ENCODE measurements at places on chromosomes 1 and 21.
A peak's percentile ranks its signal among the peaks of the same experiment; 100 is the strongest.

- DNase-seq: no peak
Observed at GRCh38 chr1:201140235-201140940, 13.4 kb upstream of the ASCL5 start.

DNA sequence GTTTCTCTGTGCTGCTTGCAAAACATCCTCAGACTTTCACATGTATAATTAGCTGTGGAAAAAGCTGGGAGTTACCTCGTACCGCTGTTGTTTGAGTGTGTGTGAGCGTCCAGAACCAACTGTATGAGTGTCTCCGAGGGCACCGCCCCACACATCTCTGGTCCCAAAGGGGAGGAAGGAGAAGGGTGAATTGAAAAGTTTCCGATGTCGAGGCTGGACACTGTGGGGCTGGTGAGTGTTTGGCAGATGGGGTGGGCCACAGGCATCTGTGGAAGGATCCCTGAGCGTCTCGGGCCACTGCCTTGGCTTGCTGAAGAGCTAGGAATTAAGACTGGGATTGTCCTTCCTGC lies 1.2 kb downstream of the ATP2B4 start:
- no peak for DNase-seq

- DNase-seq: no peak
Observed at GRCh38 chr1:32062867-32063230, 9.9 kb upstream of the TMEM39B start.

- DNase-seq: no peak
Observed at GRCh38 chr1:207849646-207850045, 61.3 kb downstream of the CD34 start.

- peak; percentile 87 for DNase-seq
Observed at GRCh38 chr1:94819945-94820746, at the start of gene SLC44A3. SLC44A3 (plus strand) TSS chr1:94820357; CDS start chr1:94820452, 95 bp downstream.

GRCh38 chr1:9253453-9254105 lies 19.0 kb downstream of the H6PD start:
- DNase-seq: no peak

DNA sequence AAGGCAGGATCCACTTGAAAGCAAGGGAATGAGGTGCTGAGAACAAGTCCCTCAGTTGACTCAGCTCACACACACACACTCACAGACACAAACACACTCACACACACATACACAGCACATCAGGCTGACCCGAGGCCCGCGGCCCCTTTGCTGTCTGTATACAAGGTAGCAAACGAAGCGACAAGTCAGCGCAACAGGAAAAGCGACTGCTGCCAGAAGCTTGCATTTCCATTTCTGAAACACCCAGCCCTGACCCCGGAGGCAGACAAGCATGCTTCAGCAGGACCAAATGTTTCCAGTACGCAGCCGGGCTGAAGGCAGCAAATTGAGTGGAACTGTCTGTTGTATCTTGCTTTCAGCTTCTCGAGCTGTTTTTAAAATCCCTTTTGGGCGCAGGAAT lies 501.6 kb downstream of the NPHP4 start:
- DNase-seq: no peak

GRCh38 chr21:44300262-44300959 lies 558 bp downstream of the PFKL start:
- no peak for DNase-seq

DNA sequence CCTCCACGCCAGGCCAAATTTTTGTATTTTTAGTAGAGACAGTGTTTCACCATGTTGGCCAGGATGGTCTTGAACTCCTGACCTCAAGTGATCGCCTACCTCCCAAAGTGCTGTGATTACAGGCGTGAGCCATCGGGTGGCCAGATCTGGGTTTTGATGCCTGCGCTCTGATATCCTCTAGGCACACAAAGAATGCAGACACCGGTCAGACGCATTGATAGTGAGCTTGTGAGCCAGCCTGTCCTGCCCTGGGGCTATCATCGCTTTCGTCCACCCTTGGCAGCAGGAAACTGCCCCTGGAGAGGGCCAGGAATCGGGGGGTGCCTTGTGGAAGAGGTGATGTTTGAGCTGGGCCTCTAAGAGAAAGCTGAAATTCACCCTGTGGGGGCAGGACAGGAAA lies 4.0 kb downstream of the FBLIM1 start:
- DNase-seq: peak; percentile 64

- DNase-seq: peak; percentile 80
Observed at GRCh38 chr1:167629681-167630567, at the start of gene RCSD1. RCSD1 (plus strand) TSS chr1:167630232; CDS start chr1:167630424, 192 bp downstream.

DNA sequence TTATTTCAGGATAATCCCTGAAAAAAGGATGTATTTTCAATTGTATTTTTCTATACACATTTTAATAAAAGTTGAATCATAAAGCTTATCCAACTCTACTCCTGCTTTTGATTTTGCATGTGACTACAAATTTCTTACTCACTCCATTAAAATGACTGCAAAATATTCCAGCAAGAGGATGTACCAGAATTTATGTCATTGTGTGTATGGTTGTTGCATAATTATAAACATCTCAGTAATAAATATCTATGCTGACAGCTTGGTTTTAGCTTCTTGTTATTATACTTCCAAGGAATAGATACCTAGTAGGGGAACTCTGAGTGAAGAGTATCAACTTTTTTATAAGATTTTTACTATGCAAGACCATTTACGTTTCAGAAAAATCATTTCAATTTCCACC lies 463.2 kb upstream of the RUNX1 start:
- DNase-seq: no peak

DNA sequence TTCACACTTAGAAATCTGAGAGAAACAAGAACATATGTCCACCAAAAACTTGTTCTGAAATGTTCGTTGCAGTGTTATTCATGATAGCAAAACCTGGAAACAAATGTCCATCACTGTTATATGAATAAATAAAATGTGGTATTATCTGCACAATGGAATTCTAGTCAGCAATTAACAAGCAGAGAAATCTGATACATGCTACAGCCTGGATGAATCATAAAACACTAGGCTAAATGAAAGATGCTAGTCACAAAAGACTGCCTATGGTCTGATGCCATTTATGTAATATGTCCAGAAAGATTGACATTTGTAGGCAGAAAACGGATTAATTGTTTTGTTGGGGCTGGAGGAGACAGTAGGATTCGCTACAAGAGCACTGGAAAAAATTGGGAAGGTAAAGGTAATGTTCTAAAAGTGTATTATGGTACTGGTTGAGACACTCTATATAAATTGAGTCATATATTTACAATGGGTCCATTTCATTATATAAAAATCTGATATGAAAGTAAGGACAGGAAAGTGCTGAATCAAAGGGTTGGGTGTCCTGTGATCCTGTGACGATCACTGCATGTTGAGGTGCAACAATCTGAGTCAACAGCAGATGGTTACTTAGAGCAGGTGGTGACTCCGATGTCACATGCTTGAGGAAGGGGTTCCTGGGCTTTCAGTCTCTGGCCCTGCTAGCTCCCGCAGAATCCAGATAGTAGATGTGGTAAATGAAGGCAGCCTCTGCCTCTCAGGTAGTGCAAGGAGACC lies 102.1 kb upstream of the NBPF4 start:
- DNase-seq: peak; percentile 4

GRCh38 chr1:206925106-206925736 lies 3.5 kb upstream of the FCMR start:
- DNase-seq: peak; percentile 62

DNA sequence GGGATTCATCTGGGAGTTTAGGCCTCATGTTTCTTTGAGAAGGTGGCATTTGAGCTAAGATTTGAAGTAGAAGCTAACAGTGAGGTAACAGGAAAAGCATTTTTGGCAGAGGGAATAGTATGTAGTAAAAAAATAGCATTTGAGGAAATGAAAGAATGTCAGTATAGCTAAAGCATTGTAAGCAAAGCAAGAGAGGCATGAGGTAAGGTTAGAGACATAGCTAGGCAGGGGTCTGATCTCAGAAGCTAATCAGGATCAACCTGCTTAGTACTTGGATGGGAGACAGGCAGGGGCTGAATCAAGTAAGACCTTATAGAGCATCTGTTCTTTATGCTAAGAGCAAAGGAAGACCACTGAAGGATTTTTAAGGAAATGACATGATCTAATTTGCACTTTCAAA lies 4.0 kb downstream of the POLR3C start:
- DNase-seq: no peak

- no peak for DNase-seq
Observed at GRCh38 chr1:168665975-168666374, 63.0 kb downstream of the DPT start.

DNA sequence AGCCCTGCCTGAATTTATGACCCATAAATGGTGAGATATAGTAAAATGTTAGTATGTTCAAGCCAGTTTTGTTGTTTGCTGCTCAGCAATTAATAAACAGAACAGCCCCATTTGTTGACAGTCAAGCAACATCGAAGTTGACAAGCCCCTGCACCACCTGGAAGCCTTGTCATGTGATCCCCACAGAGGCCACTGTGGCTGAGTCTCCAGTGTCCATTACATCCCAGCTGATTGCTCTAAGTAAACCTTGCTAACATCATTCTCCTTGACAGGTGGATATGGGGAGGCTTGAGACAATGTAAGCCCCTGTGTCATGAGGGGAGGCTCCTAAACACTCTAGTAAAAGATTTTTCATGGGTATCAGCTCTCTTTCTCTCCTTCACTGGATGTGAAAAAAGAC lies 17.5 kb upstream of the TACSTD2 start:
- DNase-seq: no peak

GRCh38 chr1:224726441-224727182 lies 110.5 kb downstream of the CNIH3 start:
- DNase-seq: no peak

- no peak for DNase-seq
Observed at GRCh38 chr1:87508247-87508787, 179.6 kb downstream of the LMO4 start.

DNA sequence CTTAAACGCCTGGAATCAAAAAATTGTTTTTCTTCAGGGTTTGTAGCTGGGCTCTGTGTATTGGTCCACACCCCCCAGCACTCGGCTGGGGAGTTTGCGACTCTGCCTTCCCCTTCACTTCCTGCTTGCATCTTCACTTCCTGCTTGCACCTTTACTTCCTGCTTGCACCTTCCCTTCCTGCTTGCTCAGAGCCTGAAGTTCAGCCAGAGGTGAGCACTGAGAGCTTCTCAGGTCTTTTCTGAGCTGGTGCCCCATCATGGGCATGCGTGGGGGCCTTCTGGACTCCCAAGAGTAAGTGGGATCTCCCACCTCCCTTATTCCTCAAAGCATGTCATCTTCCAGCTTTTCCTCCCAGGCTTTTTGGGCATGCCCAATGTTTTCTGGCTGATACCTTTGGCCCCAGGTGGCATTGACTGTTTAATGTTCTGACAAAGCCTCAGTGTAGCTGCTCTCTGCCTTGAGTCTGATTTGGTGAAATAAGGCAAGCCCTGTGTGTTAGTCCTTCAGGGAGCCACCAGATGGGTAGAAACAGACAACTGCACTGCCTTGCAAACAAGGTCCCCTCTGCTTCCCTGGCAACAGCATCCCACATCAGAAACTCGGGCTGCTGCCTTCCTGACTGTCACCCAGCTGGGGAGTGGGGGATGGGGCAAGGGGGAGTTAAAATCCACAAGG lies 3.5 kb downstream of the KRTAP10-2 start:
- peak; percentile 43 for DNase-seq

DNA sequence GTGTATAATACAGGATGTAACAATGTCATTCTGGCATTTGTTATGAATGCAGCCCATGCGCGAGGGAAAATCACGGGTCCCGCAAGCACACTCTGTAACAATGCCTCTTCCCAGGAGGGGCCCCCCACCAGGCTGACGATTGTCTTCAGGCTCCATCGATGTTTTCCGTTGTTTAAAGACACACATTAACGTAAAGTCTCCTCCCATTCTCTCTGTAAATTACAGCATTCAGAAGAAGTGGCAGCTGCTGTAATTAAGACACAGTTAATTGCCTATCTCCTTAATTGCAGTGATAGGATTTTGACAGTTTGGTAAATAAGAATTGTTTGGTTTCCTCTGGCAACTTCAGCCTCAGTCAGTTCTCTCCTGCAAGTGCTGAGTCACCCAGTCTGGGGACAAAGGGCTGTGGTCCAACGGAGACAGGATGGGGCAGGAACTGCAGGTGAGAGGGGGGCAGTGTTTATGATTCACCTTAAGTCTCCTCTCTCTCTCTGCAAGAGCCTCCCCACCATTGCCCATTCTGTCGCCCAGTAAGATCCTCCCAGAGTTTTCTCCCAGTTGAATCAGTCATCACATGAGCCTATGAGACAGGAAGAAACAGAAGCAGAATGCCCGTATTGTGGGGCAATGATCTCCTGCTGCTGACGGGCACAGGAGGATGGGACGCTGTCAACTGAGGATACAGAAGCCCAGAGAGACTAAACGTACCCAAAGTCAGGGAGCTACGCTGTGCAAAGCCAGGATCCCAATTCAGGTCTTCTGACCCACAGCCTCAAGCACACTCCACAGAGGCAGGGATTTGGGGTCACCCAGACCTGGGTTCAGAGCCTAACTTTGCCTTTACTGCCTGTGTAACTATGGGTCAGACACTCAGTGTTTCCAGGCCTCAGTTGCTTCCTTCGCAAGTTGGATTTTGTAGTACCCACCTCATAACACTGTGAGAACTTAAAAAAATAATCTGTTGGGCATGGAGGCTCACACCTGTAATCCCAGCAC lies 110.0 kb downstream of the ADSS2 start:
- DNase-seq: peak; percentile 70

DNA sequence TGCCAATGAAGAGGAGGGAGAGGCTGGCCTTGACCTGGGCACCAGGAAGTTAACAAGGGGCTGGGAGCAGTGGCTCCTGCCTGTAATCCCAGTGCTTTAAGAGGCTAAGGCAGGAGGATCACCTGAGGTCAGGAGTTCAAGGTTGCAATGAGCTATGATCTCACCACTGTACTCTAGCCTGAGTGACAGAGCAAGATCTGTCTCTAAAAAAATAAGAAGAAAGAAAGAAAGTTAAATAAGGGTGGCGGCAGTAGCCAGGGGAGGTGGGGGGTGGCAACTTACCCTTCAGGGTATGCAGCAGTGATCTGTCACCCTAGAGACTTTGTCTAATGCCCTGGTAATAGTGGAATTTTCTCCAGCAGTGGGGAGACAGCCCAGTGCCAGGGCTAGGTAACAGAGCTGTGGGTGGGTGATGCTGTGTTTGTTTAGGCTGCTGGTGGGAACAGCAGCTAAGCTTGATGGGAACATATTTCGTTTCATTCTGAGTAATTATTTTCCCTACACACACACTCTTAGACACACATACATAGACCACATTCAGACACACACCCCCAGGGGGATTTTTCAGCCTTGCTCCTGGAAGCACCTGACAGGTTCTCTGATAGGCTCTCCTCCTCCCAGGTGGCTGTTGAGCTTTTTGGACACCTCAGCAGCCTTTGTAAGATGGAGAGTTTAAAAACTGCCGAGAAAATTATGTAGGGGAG lies 11.3 kb upstream of the SYT6 start:
- no peak for DNase-seq

Measured in H7 (cell line).